ENCODE measurements at places on chromosomes 6 and 20. TPM values are rescaled to one million over a fixed set of nuclear protein-coding genes. Genes with fewer than 3 reads are reported as not detected.

The SPINT3 gene
- not detected for total RNA-seq

The GABRR1 gene
- total RNA-seq: 1.6 TPM

The CCDC170 gene
- 5.4 TPM for total RNA-seq

The HLA-DQA2 gene
- 18.5 TPM for total RNA-seq

The GJA10 gene
- not detected for total RNA-seq

The WASF1 gene
- total RNA-seq: 10.3 TPM

The CLPSL1 gene
- not detected for total RNA-seq

The WFDC12 gene
- total RNA-seq: not detected

The TRIM15 gene
- total RNA-seq: not detected

The COL11A2 gene
- total RNA-seq: 1.6 TPM

The SLC24A3 gene
- total RNA-seq: 23.9 TPM

GRCh38 chr6:149059557-149059956, 258.0 kb upstream of the TAB2 start:
- no peak for DNase-seq

DNA sequence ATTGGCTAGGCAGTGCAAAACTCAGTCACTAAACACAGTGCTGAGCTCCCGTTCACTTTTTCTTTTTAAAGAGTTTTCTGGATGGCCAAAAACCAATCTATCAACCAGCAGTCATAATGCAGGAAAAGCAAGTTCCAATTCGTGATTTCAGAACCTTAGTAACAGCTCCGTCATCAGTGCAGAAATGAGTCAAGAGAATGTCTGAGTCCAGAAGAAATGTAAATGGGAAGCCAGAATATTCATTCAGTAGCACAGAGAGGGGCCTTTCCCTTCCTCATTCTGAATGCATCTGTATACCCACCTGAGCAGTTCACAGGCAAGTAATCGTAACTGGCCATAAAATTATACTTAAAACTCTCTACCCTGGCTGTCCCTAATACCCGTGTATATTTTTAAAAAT, 20.4 kb downstream of the HUS1B start:
- no peak for DNase-seq

DNA sequence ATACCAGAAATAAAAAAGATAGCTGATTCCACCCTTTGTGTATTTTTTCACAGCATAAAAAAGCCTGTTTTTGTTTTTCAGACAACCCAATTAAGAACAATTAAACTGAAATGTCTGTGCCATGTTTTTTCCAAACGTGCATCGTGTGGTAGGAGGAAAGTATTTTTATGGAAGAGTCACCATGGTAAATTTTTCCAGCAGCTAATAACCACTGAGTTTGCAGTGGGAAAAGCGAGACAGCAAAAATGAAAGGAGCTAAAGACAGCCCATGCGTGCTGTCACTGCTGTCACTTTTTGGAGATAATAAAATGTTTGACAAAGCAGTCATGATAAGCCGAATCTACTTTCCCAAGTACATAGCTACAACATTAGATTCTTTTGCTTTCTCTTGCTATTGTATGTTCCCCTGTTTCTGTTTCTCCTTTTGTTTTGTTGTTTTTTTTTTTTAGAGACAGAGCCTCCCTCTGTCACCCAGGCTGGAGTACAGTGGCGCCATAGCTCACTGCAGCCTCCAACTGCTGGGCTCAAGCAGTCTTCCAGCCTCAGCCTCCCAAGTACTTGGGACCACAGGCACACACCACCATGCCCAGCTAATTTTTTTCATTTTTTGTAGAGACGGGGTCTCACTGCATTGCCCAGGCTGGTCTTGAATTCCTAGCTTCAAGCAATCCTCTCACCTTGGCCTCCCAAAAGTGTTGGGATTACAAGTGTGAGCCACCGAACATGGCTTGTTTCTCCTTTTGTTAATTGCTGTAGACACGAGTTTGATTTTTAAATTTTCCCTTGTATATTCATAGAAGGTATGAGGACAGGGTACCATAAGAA, 261.3 kb downstream of the TMEM242 start:
- no peak for DNase-seq

- DNase-seq: no peak
Observed at GRCh38 chr20:49291200-49291599, 13.3 kb upstream of the ZNFX1 start.

DNA sequence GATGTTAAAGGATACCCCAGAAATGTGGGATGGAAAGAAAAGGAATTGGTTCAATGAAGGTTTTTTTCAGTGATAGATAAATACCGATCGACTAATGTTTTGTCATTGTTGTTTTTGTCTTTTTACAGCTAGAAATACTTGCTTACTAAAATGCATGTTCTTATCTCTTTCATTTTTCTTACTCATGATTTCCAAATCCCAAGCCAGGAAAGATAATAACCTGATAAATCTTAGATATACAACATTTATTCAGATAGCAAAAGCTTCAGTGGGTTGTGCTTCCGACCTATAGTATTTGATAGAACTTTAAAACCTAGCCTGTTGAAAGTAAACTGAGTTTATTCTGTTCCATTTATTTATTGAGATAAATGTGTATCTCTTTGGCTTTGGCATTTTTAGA, 187.5 kb downstream of the EDN1 start:
- DNase-seq: no peak

- no peak for DNase-seq
Observed at GRCh38 chr20:33320006-33320405, 37.0 kb downstream of the BPIFB1 start.

DNA sequence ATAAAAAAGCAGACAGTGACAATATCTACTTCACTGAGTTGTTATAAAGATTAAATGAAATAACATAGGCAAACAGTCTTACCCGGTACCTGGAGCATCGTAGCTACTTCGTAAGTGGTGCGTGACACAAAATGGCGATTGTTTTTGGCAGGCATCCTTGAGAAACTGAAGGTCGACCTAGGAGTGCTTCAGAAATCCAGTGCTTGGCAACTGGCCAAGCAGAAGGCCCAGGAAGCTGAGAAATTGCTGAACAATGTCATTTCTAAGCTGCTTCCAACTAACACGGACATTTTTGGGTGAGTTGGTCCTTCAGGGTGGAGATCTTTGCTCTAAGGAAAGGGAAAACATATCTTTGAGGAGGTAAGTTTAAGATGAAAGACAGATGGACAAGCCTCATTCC, 4.8 kb downstream of the BPIFA2 start:
- no peak for DNase-seq

DNA sequence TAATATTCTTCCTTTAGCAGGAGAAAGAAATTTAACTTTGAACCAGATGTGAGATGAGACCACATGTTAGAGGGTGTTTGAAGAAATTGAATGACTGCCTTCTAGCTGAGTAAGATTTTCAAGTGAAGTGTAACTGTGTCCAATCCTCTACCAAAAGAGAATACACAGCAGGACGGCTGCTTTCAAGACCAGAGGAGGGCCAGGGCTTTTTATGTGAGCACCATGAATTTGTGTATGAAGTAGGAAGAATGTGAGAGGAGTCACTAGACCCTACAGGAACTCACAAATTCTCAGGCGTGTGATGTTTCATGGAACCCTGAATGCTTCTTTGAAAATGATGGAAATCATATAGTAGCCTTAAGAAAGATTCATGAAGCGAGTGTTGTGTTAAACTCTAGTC, 56.8 kb upstream of the SPACA1 start:
- DNase-seq: no peak

DNA sequence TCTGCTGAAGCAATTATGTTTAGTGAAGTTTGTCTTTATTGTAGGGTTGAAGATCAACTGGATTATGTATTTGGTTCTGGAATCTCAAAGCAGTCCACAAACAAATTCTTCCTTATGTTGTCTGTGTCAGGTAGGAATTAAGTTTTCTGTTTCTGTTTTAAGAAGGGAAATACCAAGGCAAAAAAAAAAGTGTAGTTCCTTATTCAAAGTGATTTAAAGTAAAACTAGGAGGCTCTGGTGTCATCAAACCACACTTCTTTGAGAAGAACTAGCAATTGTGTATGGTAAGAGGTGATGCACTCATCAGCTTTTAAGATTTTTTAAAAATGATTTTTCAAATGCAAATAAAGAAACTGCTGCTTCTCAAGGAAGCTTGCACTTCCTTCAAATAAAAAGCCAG, 1.9 kb downstream of the FAM135A start:
- DNase-seq: no peak

GRCh38 chr20:25065072-25065624, 7.2 kb upstream of the ACSS1 start:
- DNase-seq: no peak

GRCh38 chr20:9144643-9145042, 75.8 kb downstream of the PLCB4 start:
- DNase-seq: no peak

DNA sequence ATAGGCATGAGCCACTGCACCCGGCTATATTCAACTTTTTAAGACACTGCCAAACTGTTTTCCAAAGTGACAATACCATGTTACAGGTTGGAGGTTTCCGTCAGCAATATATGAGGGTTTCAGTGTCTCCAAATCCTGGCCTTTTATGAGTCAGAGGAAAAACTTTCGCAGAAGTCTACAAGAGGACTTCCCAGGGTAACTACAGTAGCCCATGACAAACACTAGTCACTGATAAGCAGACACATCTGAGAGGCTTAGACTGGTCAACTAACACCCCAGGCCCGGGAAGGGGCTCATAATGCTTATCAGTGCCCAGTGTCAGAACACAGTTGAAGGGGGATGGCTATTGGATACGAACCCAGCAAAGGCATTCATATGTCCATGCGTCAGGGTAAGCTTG, 85.4 kb downstream of the SOX4 start:
- no peak for DNase-seq

GRCh38 chr6:143531720-143532499, 20.4 kb upstream of the FUCA2 start:
- DNase-seq: no peak

DNA sequence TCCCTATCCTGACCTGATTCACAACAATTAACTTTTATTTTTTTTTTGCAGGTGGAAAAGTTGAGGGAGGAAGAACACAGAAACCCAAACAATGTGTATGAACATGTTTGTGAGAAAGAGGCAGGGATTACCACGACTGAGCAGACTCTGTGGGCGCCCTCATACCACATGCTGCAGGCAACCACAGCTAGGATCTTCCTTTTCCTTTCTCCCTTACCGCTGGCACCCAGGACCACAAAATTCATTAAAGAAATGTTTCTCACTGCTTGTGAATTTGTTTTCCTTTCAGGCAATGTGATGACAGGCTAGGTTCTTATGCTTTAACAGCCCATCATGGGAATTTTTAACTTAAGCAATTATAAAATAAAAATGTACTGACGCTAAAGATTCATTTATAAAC, 287.1 kb downstream of the GMDS start:
- DNase-seq: no peak

DNA sequence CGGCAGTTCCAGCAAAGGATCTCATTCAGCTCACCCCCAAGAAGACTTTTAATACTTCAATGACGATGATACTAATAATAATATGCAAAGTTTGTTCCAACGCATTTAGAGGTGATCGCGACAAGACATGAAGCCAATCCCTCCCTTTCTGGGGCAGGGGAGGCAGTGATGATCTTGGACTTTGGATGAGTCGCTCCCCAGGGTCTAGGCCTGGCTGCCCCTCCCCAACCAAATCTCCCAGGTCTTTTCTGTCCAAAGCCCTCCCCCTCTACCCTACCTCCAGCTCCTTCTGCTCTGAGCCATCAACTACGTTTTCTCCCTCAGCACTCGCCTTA, 33.9 kb downstream of the HLA-A start:
- no peak for DNase-seq

- DNase-seq: no peak
Observed at GRCh38 chr6:169296170-169296569, 42.5 kb upstream of the THBS2 start.

GRCh38 chr6:80642452-80642851, 536.0 kb downstream of the BCKDHB start:
- DNase-seq: no peak

DNA sequence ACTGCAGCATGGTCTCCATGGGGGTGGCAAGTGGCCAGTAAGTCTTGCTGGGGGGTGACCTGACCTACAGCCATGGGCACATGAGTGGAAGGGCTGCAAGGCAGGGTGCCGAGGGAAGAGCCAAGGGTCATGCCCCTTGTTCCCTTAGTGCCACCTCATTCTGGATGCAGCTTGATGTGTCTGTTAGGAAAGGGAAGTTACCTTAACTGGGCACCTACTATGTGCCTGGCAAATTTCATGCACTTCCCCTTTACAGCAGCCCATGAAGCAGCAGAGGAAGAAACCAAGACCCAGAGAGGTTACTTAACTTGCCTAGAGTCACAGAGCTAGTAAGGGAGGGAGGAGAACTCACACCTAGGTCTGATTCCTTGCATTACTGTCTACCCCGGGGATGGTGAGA, 174.0 kb downstream of the MRPL14 start:
- DNase-seq: no peak

GRCh38 chr20:13042458-13042794, 33.7 kb downstream of the SPTLC3 start:
- DNase-seq: no peak

GRCh38 chr20:17587824-17588223, 17.9 kb downstream of the DSTN start:
- DNase-seq: no peak

GRCh38 chr6:83708970-83709747, at the start of gene SNAP91:
TSS of gene SNAP91 (minus strand) at chr6:83709101. CDS start at chr6:83707927, 1,174 bp downstream.
- peak; percentile 46 for DNase-seq

GRCh38 chr6:36350681-36351571, 14.2 kb upstream of the BNIP5 start:
- peak; percentile 80 for DNase-seq

GRCh38 chr6:5930968-5931367, 75.8 kb downstream of the NRN1 start:
- no peak for DNase-seq

DNA sequence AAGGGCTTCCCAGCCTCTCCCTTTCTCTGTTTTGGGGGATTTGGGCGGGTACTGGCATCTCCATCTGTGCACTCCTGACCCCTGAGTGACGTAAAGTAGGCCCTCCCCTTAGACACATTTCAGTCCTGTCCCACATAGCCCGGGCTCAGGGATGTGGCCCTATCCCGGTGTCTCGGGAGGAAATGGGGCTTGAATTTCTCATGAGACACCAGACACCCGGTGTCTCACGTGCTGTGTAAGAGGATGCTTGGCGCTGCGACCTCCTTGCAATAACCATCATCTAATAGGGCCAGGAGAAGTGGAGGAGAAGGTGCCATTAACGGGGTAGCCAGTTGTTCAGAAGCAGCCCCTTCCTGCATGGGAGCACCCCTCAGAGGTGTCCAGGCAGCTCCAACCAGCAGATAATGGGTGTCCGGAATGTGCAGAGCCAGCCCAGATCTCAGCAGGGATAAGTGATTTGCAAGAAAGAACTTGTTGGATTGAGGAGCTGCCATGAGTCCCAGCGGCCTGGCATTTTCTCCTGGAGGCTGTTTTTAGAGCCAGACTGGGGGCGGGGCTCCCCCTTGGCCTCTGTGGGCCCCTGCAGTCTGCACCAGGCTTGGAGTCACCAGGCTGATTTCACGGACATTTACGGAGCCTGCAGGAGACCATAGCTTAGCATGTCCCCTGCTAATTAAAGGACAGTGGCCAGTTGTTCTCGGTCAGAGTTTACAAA, 372.0 kb downstream of the PREX1 start:
- no peak for DNase-seq

All from aorta (tissue), 5 donors.